ENCODE measurements at places on chromosomes 6 and 20.

DNA sequence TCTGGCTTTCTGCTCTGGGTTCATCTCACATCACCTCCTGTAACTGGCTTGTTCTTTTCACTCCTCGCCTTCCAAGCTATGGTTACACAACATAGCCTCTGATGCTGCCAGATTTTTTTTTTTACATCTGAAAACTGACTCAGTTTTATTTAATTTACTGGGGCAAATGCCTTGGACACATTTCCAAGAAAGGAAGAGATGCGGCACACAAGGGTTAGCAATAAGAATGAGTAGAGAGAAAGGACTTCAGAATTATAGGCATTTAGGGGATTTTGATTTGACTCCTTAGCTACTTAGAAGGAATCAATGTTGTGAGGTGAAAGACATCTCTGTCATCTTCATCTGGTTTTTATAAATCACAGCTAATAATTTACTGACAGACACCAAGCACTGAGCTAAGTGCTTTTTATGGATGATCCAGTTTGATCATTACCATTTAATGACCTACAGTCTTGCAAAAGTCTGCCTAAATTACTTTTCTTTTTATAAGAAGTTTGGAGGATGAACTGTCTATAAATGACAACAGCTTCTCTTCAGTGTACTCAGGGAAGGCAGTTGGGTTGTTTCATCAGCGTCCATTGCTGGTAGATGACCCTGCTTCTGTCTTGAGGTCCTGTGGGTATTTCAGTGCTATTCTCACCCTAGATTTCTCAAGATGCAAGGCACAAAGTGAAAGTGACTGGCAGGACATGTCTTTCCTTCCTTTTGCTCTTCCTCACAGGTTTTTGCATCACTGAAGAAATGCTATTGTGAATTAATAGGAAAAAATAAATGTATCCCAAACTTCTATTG, 31.1 kb downstream of the LAMA4 start:
- no peak for DNase-seq

DNA sequence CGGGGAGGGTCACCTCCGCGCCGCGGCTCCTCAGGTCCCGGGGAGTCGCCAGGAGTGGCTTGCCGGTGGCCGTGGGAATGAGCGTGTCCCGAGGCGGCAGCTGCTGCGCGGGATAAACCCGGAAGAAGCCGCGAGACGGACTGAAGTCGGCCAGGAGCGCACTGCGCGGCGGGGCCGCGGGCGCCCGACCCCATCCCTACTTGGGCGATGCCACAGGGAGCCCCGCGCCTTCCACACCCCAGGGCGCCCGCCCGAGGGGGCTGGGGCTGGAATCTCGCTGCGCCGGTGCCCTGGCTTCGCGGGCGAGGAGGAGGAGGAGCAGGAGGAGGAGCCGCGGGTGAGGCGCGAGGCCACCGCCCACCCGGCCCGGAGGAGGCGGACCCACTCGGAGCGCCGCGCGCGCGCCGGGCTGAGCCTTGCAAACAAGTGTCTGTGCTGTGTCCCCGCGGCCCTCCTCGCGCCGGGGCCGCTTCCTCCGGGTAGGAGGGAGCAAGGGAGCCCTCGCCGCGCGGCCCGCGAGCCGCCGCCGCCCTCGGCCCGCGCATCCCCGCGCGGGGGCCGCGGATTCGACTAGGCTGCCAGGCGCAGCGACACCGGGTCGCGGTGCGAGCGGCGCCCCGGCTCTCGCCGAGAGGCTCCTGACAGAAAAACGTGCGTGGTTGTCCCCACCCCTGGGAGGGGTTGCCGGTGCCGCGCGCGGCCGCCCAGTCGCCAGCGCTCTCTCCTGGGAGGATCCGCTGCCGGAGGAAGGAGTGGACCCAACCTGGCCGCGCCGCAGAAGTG, at the start of gene ZDHHC14:
TSS of gene ZDHHC14 (plus strand) at position 412 of the 783 bp plus-strand sequence.
- peak; percentile 90 for DNase-seq

DNA sequence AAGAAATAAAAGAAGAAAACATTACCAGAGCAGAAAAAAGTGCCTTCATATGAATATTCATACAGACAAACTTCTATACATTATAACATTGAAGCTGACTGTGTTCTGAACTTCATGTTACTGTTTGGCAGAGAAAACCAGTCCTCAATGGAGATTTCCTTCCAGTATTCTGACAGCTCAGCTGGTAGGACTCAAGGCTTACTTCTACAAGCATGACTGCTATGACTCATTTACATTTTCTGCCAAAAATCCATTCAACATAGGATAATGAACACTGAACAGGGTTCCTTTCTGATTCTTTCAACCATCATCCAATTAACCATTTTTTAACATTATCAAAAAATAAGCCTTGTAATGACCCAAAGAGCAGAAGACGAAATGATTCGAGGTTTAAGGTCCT, 25.4 kb downstream of the COL9A1 start:
- DNase-seq: no peak

DNA sequence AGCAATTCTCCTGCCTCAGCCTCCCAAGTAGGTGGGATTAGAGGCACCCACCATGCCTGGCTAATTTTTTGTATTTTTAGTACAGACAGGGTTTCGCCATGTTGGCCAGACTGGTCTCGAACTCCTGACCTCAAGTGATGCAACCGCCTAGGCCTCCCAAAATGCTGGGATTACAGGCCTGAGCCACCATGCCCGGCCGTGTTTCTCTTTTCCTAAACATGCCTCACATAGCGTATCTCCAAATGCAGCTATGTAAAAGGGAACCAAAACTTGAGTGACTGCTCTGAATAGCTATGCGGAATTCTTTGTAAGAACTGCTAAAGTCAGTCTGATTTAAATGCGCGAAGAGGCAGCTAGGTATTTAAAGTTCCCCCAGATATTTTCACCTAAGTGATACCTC, 20.5 kb downstream of the BPIFA2 start:
- no peak for DNase-seq

GRCh38 chr6:20362623-20363022, 39.1 kb upstream of the E2F3 start:
- no peak for DNase-seq

- no peak for DNase-seq
Observed at GRCh38 chr20:23105193-23105592, 19.1 kb upstream of the CD93 start.

- DNase-seq: no peak
Observed at GRCh38 chr6:52741872-52742271, 21.4 kb downstream of the GSTA2 start.

Data from SK-N-SH (cell line).